Caco-2 (cell line): ENCODE measurements at places on chromosomes 5 and 9. TPM values are rescaled to one million over a fixed set of nuclear protein-coding genes. Genes with fewer than 3 reads are reported as not detected.

GRCh38 chr9:136352682-136353081 is 10.9 kb downstream of the DNLZ start:
- DNase-seq: no peak

- no peak for DNase-seq
These were observed 21.2 kb upstream of the ATOSB start for GRCh38 chr9:35136866-35137265.

DNA sequence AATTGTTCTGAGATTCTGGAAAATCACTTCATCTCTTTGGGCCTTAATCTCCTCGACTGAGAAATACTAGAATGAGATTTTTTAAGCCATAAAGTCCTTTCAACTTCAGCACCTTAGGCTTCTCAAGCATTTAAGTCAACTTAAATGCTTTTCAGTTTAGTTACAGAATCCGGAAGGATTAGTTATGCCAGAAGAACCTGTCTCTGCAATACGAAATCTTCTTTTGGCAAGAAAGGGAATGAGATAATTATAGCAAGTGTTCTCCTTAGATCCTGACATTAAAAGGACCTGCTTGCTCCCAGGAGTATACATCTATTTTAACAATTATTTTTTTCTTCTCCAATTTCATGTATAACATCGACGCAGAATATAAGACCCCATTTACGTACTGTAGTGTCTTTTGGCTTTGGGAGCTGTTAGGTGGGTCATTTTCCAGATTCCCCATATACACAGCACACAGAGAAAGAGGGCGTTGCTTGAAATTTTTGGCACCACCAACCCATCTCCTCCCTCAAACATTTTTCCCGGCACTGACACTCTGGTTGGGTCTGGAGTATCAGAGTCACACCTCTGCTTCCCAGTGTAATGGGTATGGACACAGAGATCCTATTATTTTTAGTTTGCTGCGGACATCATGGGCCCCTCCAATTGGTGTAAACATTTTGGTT is 43.6 kb upstream of the CLINT1 start:
- no peak for DNase-seq

GRCh38 chr5:9519537-9519936 is 26.3 kb downstream of the SEMA5A start:
- DNase-seq: no peak

DNA sequence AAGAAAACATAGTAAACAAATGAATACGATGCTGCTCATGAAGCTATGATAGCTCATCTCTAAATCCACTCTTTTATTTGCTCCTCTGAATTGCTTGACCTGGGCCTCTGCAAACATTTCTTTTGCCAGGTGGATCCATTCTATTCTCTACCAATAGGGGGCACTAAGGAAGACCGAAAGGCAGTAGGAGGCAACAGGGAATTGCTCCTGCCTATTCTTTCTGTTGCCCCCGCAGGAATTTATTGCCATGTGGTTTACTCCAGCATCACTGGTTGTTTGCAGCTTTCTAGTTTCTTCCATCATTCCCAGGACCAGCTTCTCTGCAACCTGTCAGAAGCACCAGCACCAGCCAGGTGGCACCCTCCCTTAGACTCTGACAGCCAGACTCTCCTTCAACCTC is 5.3 kb downstream of the GAPT start:
- no peak for DNase-seq

- DNase-seq: no peak
These were observed 417.2 kb downstream of the TLR4 start for GRCh38 chr9:118121361-118121760.

GRCh38 chr5:13034061-13034460 is 910.4 kb downstream of the DNAH5 start:
- DNase-seq: no peak

EGFLAM gene
- not detected in 2 replicates for total RNA-seq

GFI1B gene
- 0.79 and 1.3 TPM in 2 replicates for total RNA-seq
